ENCODE measurements at places on chromosomes 12 and 14. TPM values are rescaled to one million over a fixed set of nuclear protein-coding genes. Genes with fewer than 3 reads are reported as not detected.

- no peak overlapping the region for H3K27ac ChIP-seq
- H3K4me1 ChIP-seq = no peaks in the 10 kb centered on the region
- H3K27me3 ChIP-seq = peaks cover 2% of the 10 kb centered on the region
- H3K36me3 ChIP-seq = no peaks in the 10 kb centered on the region
These were observed 157.4 kb downstream of the PTCSC3 start for GRCh38 chr14:36019126-36019525.

DNA sequence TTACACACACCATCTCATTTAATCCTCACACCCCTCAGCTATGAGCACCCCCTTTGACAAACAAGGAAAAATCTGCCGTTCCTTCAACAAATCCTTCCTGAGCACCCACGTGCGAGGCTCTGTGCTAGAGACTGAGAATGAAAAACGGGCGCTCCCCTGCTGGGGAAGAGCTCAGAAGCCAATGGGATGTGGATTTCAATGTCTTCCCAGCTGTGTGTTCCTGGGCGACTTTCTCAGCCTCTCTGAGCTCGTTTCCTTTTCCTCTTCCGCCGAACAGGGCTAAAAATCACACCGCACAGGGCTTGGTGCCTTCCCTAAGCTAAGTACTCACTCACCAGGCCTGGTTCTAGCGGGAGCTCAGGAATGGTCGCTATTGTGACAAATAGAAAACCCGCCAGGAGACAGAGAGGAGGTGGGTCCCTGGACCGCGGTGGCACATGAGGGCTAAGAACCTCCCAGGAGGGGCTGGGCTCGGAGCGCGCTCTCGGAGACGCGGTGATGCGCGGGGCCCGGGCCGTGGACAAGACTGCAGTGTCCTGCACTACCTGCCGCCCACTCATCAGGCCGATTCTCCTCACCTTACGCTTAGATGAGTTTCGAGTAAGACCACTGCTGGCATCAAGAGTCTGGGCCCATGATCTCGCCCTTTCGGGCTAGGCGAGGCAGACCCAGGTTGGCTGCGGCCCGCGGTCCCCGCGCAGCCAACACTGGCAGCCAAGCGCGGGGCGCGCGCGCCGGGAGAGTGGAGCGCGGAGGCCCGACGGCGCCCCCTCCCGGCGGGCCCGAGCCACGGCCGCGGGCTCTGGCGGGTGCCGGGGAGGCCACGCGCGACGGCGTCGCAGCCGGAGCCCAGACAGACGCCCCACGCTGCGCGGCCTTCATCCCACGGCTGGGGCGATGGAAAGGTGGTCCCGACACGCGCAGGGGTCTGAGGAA, 17.0 kb downstream of the ZDHHC22 start:
- no peaks in the 10 kb centered on the region for H3K36me3 ChIP-seq
- H3K4me1 ChIP-seq = no peaks in the 10 kb centered on the region
- no peak overlapping the region for H3K27ac ChIP-seq
- peak; percentile 27 for DNase-seq
- no peak overlapping the region for H3K4me3 ChIP-seq

DNA sequence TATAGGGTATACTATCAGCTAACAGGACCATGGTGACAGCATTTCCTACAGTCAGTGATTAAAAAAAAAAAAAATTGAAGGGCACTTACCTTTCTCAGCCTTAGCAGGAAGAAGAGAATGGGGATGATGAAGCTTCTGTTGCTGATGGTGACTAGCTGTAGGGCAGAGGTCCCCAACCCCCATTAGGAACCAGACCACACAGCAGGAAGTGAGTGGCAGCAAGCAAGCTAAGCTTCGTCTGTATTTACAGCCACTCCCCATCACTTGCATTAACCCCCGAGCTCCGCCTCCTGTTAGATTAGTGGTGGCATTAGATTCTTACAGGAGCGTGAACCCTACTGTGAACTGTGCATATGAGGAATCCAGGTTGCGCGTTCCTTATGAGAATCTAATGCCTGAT, 91.3 kb upstream of the USP44 start:
- no peak for DNase-seq
- H3K4me3 ChIP-seq = no peak overlapping the region
- H3K4me1 ChIP-seq = peaks cover 6% of the 10 kb centered on the region
- H3K27ac ChIP-seq = no peak overlapping the region
- H3K36me3 ChIP-seq = no peaks in the 10 kb centered on the region

- no peaks in the 10 kb centered on the region for H3K36me3 ChIP-seq
- no peaks in the 10 kb centered on the region for H3K4me1 ChIP-seq
- no peak overlapping the region for H3K27ac ChIP-seq
These were observed 62.4 kb downstream of the PUS7L start for GRCh38 chr12:43696154-43696553.

- no peaks in the 10 kb centered on the region for H3K4me1 ChIP-seq
- no peak overlapping the region for H3K27ac ChIP-seq
- H3K36me3 ChIP-seq = no peaks in the 10 kb centered on the region
- DNase-seq = peak; percentile 51
- H3K4me3 ChIP-seq = no peak overlapping the region
- peaks cover 16% of the 10 kb centered on the region for H3K27me3 ChIP-seq
These were observed 10.0 kb upstream of the SNRPF start for GRCh38 chr12:95848575-95849388.

SSTR1 gene
- 3.0 TPM for total RNA-seq

- peaks cover 12% of the 10 kb centered on the region for H3K4me1 ChIP-seq
- H3K27ac ChIP-seq = no peak overlapping the region
- no peak overlapping the region for H3K4me3 ChIP-seq
- peak; percentile 96 for DNase-seq
- no peaks in the 10 kb centered on the region for H3K27me3 ChIP-seq
These were observed 324.2 kb downstream of the ZFP36L1 start for GRCh38 chr14:68468437-68469207.

CMA1 gene
- not detected for total RNA-seq

DNA sequence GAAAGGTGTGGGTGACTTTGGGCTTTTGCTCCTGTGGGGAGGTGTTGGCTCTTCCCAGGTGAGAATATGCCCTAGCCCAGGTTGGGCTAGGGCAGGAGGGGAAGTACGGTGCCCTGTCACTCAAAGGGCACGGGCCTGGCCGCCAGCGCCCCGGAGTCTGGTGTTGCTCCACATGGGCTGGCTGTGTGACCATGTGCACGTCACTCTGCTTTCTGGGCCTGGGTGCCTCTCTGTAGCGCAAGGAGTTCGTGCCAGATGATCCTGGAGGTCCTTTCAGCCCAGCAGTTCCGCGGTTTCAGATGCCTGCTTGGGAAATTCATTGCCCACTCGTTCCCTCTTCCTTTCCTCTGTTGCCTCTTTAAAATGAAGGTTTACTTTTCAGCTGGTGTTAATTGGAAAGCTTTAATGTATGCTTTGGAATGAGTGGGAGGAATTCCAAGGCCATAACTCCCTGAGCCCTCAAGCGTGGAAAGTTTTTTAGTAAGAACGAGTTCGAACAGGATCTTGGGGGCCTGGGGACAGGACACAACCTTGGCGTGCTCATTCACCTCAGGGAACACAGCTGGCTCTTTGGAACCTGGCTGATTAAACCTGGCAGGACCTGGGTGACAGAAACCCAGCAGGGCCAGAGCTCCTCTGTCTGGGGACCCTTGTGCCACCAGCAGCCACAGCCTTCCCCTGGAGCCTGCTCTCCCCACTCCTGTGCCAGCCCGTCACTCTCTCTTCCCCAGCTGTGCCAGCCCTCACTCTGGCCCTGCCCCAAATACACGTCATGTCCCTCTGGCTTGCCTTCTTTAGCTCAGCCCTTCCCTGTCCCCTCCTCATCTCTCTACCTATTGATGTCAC, 42.8 kb downstream of the TSPAN9 start:
- DNase-seq = peak; percentile 65
- peaks cover 26% of the 10 kb centered on the region for H3K4me1 ChIP-seq
- H3K27me3 ChIP-seq = no peaks in the 10 kb centered on the region
- H3K27ac ChIP-seq = no peak overlapping the region

GRCh38 chr14:59429790-59430189, 35.4 kb downstream of the GPR135 start:
- no peaks in the 10 kb centered on the region for H3K27me3 ChIP-seq
- H3K27ac ChIP-seq = no peak overlapping the region
- H3K4me1 ChIP-seq = peaks cover 17% of the 10 kb centered on the region
- no peak for DNase-seq
- no peak overlapping the region for H3K4me3 ChIP-seq

ACYP1 gene
- total RNA-seq = 7.4 TPM

KLRG1 gene
- 1.0 TPM for total RNA-seq

DNA sequence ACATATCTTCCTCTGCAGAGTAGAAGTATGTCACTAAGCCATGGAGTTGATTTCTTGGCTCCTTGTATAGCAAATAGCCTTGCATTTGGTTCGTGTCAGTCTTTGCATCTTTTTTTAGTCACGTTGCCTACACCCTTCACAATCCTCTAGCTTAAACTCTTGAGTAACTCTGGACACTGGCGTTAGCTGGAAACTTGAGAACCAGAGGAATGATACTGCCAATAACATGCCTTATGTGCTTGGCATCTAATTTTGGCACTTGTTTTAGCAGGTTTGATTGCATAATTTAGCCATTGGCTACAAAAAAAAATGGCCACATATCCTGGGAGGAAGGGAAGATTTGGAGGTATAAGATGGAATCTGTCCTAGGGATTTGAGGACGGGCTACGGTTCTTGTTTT, 136.2 kb downstream of the ETV6 start:
- no peaks in the 10 kb centered on the region for H3K36me3 ChIP-seq
- H3K4me1 ChIP-seq = no peaks in the 10 kb centered on the region
- H3K27ac ChIP-seq = no peak overlapping the region
- DNase-seq = peak; percentile 71

- no peaks in the 10 kb centered on the region for H3K36me3 ChIP-seq
- DNase-seq = peak; percentile 25
- H3K4me3 ChIP-seq = no peak overlapping the region
- peaks cover under 1% of the 10 kb centered on the region for H3K4me1 ChIP-seq
- no peak overlapping the region for H3K27ac ChIP-seq
- H3K27me3 ChIP-seq = no peaks in the 10 kb centered on the region
These were observed 54.3 kb downstream of the BMP4 start for GRCh38 chr14:53902307-53902706.

OLR1 gene
- 1.2 TPM for total RNA-seq

DNA sequence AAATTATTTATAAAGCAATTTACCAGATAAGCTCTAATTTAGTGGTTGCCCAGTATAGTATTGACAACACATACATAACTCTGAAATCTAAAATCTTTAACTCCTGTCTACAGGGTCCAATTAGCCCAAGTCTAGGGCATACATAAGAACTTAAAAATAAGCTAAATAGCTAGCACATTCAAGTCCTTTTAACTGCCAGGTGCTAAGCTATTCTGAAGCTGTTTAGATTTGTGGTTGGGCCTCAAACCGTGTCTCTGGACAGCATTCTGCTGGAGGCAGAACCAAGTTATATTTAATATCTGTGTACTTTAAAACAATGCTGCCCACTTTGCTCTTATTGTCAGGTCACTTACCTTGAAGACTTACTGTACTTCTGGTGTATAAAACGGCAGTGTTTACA, 19.0 kb downstream of the RPS6KA5 start:
- H3K27ac ChIP-seq = no peak overlapping the region
- no peak overlapping the region for H3K4me3 ChIP-seq
- no peak for DNase-seq

C12orf60 gene
- 1.5 TPM for total RNA-seq

DNA sequence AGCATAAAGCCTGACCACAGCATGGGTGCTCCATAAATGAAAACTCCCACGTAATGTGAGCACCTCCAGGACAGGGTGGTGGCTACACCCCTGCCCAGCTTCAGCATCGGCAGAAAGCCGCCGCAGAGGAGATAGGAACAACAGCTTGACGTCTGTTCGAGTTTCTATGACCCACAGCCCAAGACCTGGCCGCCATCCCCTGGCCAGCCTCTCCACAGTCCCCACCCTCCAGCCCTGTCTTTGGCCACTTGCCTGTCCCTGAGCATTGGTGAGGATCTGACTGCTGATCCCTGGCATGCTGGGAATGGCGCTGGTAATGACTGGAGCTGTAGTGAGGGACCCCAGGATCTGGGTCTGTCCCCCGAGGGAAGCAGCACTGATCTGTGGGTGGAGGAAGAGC, 21.3 kb downstream of the POU6F1 start:
- no peak for DNase-seq
- H3K4me1 ChIP-seq = no peaks in the 10 kb centered on the region
- H3K4me3 ChIP-seq = no peak overlapping the region
- H3K27me3 ChIP-seq = no peaks in the 10 kb centered on the region

DNA sequence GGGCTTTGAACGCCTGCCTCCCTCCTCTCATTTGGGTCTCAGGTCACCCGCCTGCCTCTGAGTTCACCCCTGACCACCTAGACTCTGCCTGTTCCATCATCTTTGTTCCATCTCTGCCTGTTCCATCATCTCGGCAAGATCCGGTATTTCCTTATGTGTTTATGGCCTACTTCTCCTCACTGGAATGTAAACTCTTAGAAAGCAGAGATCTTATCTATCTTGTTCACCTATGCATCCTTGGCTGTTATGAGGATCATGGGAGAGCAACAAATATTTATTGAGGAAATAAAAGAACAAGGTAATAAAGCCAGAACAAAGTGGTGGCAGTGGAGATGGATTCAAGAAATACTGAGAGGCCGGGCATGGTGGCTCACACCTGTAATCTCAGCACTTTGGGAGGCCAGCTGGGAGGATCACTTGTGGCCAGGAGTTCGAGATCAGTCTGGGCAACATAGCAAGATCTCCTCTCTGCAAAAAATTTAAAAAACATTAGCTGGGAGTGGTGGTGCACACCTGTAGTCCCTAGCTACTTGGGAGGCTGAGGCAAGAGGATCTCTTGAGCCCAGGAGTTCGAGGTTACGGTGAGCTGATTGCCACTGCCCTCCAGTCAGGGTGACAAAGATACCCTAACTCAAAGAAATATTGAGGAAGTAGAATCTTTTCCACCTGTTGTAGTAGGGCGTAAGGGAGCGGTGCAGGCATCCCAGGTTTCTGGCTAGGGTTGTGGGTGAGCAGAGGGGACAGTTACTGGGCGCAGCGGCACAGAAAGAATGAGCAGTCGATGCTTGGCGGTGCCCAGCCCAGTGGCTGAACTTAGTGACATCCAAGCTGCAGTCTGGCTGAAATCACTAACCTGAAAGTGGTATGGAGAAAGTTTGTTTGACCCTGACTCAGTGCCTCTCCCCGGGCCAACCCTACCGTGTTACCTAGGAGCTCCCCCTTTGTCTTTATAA, 1.7 kb upstream of the KLC1 start:
- H3K27me3 ChIP-seq = no peaks in the 10 kb centered on the region
- no peaks in the 10 kb centered on the region for H3K36me3 ChIP-seq
- no peak for DNase-seq
- H3K4me3 ChIP-seq = no peak overlapping the region
- H3K4me1 ChIP-seq = peaks cover 28% of the 10 kb centered on the region
- H3K27ac ChIP-seq = peak overlapping the region; percentile 96

- no peaks in the 10 kb centered on the region for H3K36me3 ChIP-seq
These were observed 134.5 kb upstream of the NAV3 start for GRCh38 chr12:77696183-77696582.

SYNJ2BP gene
- total RNA-seq = 15.4 TPM

GRCh38 chr12:124424516-124424905, 129.6 kb downstream of the RFLNA start:
- H3K4me1 ChIP-seq = peaks cover 48% of the 10 kb centered on the region
- no peak for DNase-seq
- H3K27me3 ChIP-seq = no peaks in the 10 kb centered on the region
- H3K4me3 ChIP-seq = no peak overlapping the region

FAM181A gene
- not detected for total RNA-seq

DNA sequence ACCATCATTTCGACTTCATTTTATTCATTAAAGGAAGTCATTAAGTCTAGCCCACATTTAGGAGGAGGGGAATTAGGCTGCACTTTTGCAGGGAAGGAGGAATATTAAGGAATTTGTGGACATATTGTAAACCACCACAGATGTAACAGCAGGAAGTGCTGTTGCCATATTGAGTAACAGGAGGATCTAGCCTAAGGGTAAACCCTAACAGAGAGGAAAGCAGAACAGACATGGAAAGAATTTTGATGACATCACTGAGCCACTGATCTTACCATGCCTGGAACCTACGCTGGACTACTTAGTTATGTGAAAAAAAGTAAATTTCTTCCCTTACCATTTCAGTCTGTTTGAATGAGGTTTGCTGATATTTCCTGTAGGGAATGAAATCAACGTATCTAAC, 100.7 kb upstream of the ATF7IP start:
- no peaks in the 10 kb centered on the region for H3K27me3 ChIP-seq
- DNase-seq = no peak
- H3K4me3 ChIP-seq = no peak overlapping the region
- no peak overlapping the region for H3K27ac ChIP-seq

Data from fibroblast of lung (primary cell).